ENCODE measurements at places on chromosomes 7 and 10.

DNA sequence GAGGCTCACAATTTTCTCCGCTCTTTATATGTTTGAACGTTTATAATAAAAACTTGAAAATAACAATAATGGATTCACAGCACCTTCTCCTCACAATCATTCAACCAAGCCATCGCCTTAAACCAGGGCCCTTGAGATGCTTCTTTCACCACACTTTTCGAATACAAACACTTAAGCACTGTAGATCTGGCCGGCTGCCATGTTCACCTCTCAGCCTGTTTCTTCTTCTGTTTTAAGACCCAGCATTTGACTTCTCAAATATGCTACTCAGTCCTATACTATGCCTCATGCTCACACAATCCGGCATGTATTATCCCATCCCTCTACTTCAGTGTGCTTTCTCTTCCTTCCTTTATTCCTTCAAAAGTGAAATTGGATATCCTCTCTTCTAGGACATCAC is 280.6 kb downstream of the TFEC start:
- DNase-seq: no peak

GRCh38 chr10:100827819-100828737 is 82.7 kb downstream of the PAX2 start:
- peak; percentile 26 for DNase-seq

DNA sequence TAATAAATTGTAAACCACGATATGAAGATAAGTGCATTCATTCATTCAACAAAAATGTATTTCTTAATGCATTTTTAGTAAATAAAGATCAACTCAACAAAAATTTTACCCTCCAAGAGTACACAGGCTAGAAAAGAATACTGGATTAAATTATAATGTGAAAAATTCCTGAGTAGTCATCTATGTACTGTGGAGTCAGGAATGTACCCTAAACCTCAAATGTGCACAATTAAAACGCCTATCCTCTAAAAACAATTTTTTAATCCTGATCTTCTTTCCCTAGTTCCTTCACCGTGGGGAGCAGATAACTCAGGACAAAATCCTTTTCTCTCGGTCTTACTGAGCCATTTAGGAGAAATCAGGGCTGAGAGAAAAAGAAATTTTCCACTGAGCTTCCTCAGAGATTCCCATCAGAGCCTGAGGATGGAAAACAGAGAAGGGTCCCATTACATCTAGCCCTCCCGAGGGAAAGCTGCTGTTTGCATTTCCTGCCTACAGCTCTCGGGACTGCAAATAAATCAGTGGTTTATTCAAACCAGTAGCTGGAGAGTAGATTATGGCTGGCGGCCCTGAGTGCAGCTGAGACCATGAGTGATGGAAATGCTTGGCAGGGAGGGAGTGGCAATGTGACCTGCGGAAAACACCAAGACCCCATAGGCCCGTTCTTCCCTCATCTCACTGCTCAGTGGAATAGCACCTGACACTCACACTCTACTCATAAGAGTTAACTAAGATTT is 7.4 kb downstream of the TAS2R40 start:
- no peak for DNase-seq

- DNase-seq: no peak
These were observed 3.0 kb downstream of the CLRN3 start for GRCh38 chr10:127889605-127890195.

DNA sequence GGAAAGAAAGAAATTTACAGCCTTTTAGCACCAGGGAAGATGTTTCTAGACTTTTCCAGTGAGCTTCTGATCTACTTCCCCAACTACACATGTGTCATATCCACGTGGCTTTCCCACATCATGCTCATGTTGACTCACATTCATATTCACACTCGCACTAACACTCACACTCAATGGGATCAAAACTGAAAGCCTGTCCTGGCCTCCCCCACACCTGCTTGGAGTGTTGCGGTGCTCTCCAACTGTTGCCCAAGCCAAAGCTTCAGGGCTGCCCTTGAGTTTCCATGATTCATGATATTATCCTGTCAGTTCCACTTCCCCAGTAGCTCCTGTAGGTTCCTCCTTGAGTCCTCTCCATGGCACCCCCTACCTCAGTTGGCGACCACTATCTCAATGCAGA is 444.4 kb downstream of the GATA3 start:
- DNase-seq: no peak

DNA sequence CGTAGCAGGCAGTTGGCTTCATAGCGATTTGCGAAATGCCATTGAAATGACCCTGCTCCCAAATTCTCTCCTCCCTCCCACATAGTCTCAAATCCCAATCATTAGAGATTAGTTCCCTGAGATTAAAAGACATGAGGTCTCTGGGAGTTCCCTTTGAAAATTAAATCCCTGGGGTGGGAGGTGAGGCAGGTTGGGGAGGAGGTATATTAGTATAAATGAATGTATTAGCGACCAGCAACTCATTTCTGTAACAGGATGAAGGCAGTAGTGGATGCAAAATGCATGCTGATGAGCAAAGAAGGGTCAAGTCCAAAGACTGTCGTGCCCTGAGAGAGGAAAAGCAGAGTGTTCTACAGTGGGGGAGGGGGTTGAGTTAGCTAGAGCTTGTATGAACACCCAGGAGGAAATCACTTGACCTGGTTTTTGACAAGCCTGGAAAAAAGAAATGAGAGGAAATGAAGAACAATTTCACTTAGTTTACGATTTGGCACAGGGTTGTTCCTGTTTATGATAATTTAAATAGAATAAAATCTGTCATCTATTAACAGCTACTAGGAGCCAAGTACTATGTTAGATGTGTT is 79.6 kb upstream of the MTPN start:
- no peak for DNase-seq

GRCh38 chr7:27106181-27106900 is 3.9 kb upstream of the HOXA2 start:
- DNase-seq: no peak

GRCh38 chr10:73874267-73875138 is at the start of gene CAMK2G:
TSS of gene CAMK2G (minus strand) at chr10:73874555. CDS start at chr10:73874461, 94 bp downstream.
- peak; percentile 86 for DNase-seq

DNA sequence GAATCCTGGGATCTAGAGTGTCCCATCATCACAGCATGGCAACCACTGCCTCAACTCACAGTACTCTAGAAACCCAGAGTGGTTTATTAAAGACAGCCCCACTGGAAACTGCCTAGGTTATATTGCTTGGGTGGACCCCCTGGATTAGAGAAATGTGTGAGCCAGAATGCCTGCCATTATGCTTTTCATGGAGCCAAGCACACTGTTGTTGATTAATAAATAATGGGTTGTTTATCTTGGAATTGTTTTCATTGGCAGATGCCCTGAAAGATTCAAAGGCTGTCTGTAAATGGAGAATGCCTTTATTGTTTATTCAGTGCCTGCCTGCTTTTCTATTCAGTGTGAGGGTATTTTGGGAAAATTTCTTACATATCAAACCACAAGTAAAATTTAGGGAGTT is 52.1 kb downstream of the GNAI1 start:
- DNase-seq: no peak

GRCh38 chr10:89001024-89001728 is 10.6 kb downstream of the FAS start:
- DNase-seq: no peak

DNA sequence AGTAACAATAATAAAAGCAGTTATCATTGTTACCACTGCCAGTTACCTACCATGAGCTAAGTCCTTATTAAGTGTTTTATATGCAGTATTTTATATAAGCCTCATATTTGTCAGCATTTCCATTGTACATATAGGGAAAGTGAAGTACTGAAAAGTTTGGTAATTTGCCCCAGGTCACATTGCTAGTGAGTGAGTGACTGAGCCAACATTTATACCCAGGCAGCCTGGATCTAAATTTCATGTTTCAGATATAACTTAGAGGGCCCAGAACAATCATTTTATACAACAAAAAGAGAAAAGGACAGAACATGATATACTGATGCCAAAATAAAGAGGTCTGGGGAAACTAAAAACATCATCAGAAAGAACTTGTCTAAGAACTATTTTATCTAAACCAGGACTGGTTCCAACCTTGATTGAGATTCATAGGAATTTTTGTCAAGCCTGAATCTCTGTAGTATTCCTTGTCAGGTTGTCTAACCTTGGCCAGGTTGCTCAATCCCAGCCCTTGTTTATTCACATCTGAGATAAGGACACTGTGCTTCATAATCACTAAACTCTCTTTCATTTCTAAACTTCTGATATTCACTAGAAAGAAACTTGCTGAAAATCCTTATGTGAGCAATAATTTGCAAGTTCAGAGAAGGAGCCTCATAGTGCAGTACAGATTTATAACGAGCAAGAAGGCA is 308.2 kb downstream of the IPMK start:
- DNase-seq: no peak

DNA sequence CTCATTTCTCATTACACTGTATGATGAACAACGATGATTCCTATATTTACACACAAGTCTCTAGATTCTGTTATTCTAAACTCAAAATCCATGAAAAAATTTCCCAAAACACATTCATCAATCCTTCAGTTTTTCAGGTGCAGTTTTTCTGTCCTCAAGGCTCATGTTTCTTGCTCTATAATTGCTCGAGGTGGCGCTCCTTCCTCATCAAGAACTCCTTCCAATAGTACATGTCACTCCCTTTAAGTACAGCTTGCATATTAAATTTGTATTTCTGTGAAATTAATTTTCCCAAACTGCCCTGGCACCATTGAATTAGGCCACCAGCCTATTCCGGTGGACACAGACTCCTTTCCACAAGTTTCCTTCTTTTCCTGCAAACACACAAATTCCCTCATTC is 188.7 kb upstream of the MINDY3 start:
- no peak for DNase-seq

- DNase-seq: no peak
These were observed 6.7 kb upstream of the OTUD1 start for GRCh38 chr10:23432166-23432565.

- DNase-seq: no peak
These were observed 179.9 kb downstream of the SEMA3E start for GRCh38 chr7:83469076-83469475.

DNA sequence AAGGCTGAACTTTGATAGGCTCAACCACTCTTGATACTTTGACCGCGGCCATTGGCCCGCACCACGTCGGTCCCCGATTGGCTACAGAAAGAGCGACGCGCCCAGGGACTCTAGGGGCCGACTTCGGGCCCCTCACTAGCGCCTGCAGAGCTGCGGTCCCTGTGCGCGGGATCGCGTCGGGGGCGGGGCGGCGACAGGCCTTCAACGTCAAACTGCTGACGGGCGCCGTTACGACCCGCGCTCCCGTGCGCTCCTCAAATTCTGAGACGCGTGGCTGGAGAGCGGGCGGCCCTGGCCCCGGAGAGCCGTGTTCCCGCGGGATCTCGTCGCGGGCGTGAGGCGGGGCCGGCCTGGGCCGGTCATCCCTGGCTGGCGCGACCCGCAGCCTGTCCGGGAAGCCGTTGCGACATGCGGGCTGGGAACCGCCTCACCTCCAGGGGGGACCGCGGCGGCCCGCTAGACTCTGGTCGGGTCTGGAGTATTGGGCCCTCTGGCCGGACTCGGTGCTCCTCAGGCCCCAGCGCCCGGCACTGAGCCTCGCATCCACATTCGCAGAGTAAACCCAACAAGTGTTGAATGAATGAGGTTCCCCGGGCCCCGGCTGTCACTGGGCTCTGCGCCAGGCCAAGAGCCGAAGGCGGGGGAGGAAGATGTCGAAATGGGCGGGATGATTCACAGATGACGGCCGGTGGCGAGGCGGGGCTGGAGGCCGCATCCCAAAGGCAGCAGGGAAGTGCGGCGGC is 643 bp upstream of the SLC25A28 start:
- peak; percentile 94 for DNase-seq

GRCh38 chr7:36203071-36203790 is 50.2 kb downstream of the EEPD1 start:
- DNase-seq: no peak

DNA sequence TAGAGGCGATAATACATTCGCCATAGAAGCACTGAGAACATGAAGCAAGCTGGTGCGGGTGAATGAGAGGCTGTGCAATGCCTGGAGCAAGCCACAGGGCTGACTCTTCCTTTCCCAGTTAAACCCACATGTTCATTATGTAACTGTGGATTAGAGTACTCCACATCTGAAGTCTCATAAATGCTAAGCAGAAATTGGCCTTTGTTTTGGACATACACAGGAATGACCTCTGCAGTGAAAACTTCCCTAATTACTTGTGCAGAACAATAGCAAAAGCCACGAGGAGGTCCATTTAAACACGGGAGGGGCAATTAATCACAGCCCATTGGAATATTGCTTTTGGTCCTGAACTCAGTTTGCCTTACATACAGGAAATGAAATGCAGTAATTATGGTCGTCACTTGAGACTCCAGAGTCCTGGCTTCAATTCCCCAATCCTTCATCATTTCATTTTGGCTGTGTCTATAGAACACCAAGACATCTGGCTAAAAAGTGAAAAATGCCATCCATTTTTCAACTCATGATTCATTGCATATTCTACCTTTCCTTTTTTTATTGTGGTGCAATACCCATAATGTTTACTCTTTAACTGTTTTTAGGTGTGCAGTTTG is 78.7 kb upstream of the CXCL12 start:
- DNase-seq: no peak

DNA sequence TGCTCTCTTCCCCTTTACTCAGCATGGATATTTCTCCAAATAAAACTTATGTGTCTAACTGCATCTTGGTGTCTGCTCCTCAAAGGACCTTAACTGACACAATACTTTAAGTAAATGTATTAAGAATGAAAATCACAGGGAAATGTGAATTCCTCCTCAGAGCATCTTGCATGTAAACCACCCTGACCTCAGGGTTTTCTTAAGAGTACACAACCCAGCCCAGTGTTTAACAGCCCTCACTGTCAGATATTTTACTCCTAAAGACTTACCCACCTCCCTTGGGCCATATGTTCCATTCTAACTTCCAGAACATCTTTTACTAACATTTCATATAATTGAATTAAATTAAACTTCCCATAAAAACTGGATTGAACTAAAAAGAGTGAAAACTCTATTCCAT is 315.3 kb downstream of the HPSE2 start:
- no peak for DNase-seq

DNA sequence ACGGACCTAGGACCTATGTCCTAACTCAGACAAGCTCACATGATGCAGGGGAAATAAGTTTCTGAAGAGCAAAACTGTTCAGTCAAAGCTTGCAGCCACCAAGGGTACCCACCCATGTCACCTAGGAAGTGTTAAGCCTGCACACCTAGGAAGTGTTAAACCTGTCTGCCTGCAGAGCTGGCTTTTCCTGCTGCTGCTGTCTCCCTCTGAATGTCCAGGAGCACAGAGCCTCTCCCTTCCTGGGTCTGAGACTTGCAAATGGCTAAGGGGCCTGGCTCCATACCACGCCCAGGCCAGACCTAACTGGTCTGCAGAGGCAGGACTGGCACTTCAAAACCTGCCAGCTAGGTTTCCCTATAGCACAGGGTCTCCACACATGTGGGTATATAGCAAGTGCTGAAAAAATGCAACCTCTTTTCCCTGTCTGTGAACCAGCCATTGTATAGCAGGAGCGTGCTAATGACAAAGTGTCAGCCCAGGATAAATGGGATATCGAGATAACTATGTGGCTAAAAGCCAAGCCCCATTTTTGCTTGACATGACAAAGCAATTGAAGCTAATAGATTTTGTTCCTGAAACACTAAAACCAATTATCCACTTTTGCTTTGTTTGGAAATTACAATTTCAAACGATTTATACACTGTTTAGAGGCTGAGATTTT is 1.5 kb downstream of the GDF2 start:
- DNase-seq: no peak

- DNase-seq: no peak
These were observed 11.8 kb upstream of the SLC18A3 start for GRCh38 chr10:49598164-49598856.

- no peak for DNase-seq
These were observed 905.8 kb upstream of the AUTS2 start for GRCh38 chr7:68692511-68692910.

Data from left ventricle myocardium inferior (tissue), 1 donor.